ENCODE measurements at places on chromosomes 13 and 19. TPM values are rescaled to one million over a fixed set of nuclear protein-coding genes. Genes with fewer than 3 reads are reported as not detected.

DNA sequence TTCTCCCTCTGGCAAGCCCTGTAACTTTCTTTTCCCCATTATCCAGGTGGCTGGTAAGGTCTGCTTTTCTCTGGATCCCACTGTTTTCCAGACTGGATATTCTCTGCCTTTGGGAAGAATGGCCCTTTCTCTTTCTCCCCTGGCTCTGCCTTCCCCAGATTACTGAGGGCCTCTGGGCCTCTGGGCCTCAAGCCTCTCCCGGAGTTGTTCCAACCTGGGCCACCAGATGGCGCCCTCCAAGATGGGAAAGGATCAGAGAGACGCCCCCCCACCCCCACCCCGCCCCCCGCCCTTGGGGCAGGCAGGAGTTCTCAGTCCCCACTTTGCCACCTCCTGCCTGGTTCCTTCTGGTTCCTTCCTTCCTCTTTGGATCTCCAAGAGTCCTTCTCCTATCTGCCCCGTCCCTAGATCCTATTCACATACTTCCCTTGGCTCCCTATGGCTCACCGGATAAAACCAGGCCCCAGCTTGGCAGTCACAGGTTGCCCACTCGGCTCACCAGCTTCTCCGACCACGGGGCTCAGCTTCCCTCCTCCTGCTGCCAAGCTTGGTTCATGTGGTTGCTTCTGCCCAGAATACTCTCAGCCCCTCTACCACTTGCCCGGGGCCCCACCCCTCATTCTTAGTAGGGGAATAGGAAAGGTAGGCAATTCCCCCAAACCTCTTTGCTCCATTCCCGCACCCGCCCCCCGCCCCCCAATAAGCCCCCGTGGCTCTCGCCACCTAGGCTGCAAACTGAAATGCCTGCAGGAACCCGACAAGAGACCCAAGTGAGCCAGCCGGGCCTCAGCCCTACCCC is 13.1 kb downstream of the EPS8L1 start:
- peak; percentile 70 for DNase-seq

- no peak for DNase-seq
Measured at GRCh38 chr13:42331009-42331408, 59.1 kb downstream of the AKAP11 start.

GRCh38 chr19:38684078-38684861 is 36.8 kb downstream of the ACTN4 start:
- no peak for DNase-seq

- DNase-seq, result no peak
Measured at GRCh38 chr13:110525328-110526319, 35.9 kb downstream of the RAB20 start.

The GIPC3 gene
- total RNA-seq, result 1.1 TPM

The LGI4 gene
- 0.69 TPM for total RNA-seq

Measured in CD4-positive, alpha-beta T cell (primary cell).